GM23248 (cell line): ENCODE measurements at places on chromosomes 11 and 22.

DNA sequence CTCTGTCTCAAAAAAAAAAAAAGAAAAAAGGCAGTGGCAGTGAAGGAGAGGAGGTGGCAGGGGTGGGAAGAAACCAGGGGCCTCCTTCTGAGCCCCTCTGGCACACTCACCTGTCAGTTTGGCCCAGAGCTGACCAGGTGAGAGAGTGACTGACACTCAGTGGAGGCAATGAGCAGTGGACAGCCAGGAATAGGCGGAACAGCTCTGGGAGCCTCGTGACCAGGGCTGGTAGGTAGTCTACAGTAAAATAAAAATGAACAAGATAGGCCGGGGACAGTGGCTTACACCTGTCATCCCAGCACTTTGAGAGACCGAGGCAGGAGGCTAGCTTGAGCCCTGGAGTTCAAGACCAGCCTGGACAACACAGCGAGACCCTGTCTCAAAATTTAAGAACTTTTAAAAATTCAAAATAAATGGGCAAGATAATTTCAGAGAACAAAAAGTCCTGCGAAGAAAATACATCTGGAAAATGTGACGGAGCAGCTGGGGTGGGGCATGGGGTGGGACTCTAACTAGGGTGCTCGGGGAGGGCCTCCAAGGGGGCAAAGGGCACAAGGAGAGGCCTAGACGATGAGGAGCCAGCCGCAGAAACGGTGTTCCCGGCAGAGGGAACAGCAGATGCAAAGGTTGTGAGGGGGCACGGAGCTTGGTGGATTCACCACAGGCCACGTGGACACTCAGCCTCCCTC, 3.8 kb upstream of the PDXP start:
- DNase-seq, result no peak

- no peak for DNase-seq
Measured at GRCh38 chr22:29833392-29833965, 4.6 kb downstream of the ASCC2 start.

GRCh38 chr11:131544591-131544990, 174.2 kb downstream of the NTM start:
- peak; percentile 5 for DNase-seq

DNA sequence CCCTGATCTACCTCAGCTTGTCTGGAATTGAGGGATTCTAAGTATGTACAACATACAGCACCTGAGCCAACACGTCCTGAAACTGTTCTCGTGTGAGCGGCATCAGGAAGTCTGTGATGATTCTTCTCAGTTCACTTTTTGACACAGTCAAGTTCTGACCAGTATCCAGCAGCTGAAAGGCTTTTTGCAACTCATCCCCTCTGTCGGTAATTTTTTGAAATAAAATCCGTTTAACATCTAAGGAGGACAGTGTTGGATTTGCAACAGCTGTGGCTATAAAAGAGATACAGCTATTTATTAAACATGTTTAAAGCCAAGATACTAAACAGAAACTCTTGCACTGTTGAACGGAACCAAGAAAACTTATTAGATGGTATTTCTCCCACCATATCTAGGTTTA, 39.3 kb downstream of the EFCAB6 start:
- no peak for DNase-seq

GRCh38 chr11:16871368-16871767, 132.9 kb downstream of the C11orf58 start:
- DNase-seq, result no peak

GRCh38 chr11:288478-289397, at the start of gene PGGHG:
Gene PGGHG, plus strand, starts transcription at chr11:289126. Its CDS starts 691 bp downstream, at chr11:289817.
- peak; percentile 73 for DNase-seq

GRCh38 chr22:28582806-28583205, 96.8 kb downstream of the TTC28 start:
- DNase-seq, result peak; percentile 93

DNA sequence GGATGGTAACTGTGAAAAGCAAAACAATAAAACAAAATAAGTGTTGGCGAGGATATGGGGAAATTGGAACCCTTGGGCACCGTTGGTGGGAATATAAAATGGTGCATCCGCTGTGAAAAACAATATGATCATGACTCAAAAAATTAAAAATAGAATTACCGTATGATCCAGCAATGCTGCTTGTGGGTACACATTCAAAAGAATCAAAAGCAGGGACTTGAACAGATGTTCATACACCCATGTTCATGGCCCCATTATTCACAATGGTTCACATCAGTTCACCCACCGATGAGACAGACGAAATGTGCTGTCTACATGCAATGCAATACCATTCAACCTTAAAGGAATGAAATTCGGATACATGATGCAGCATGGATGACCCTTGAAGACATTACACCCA, 1.2 kb upstream of the DERL3 start:
- DNase-seq, result no peak

GRCh38 chr11:32935462-32936029, 42.9 kb downstream of the QSER1 start:
- DNase-seq, result peak; percentile 9

DNA sequence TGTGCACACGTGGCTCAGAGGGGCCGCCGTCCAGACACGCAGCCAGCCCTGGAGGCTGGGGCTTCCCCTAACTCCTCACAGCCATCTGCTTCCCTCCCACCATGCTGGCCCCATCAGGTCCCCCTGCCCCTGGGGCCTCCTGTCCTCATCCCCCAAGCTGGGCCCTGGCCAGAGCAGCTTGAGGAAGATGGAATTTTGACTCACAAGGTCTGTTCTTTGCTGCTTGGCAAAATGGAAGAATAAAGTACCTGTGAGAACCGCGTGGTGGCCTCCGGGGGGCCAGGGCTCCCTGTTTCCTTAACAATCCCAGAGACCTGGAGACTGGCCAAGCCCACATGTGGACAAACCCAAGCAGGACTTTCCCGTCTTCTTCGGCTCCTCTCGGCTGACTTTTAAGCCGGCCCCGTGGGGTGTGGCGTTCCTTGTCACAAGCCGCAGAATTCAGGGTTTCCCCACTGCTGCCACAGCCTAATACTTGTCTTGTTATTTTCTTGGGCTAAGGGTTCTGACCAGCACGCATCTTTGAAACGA, 872.8 kb downstream of the BRD1 start:
- peak; percentile 2 for DNase-seq

DNA sequence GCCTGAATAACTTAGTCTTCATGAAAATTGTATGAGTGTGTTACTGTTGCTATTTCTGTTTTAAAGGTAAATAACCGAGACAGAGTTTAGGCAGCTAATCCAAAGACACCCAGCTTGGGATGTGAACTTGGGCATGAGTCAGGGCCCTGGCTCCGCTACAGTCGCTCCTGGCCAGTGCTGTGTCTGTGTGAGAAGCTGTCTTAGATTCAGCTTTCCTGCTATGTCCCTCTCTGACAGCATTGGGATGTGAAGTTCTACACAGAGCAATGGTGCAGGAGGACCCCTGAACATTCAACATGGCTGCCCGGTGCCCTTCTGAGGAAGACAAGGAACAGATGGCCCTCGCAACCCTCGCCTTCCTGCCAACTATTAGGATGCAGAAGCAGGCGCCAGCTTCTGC, 49.4 kb downstream of the GALNT18 start:
- peak; percentile 69 for DNase-seq

DNA sequence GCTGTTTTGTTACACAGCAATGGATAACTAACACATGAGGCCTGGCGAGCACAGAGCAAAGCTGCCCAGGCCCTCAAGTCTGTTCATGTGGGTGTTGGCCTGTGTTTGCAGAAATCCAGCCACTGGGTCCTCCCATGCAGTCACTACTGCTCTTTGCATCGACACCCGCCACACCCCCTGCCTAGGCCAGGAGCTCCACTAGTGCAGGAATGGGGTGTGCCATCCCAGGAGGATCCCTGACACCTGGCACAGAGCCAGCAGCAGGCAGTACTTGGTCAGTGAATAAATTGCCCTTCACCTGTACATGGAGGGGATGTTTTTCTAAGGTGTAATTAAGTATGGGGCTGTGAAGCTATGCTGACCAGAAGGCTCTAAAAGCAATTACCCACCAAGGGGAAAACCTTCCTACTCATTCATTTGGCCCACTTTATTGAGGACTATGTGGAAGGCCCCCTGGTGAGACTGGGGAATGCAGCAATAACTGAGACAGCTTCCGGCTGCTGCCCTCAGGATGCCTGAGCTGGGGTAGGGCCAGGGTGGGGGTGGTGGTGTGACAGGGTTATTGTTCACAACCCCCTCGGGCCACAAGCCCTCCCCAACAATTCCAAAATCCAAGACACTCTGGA, 160.8 kb downstream of the CRYBB2 start:
- no peak for DNase-seq
